Tibial artery (tissue), 4 donors: ENCODE measurements at places on chromosomes 2 and 18.

- no peak for DNase-seq
These were observed 28.2 kb downstream of the TSPYL6 start for GRCh38 chr2:54227798-54228197.

DNA sequence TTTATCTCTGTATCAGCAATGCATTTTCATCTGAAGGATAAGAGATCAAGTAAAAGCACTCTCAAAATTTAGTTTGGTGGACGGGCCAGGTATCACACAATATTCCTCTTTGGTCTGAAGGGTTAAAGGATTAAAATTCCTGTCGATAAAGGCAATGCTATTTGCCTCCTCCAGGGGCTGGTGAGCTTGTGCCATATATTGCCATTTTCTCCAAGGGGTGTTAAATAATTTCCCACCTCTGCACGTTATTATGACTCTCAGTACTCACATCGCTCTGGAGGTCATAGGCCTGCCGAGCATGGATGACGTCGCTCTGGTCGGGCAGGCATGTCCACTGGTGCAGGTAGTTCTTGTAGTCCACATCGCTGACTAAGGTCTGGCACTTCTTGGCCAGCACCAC is 94.2 kb downstream of the NEB start:
- no peak for DNase-seq

DNA sequence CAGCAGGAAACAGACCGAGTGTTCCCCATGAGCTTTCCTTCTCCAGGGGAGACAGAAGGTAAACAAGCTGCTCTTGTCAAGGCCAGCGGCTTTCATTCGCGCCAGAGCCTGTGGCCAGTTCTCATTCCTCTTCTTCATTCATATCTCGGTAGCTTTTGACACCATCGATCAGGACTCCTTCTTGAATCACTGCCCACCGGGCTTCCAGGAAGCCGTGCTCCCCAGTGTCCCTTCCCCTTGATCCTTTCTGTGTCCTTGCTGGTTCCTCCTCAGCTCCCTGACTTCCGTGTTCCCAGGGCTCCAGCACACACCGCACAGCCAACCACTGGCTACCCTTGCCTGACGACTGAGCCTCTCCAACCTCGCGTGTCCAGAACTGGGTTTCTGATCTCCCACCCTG is 14.1 kb downstream of the SLC66A3 start:
- no peak for DNase-seq

GRCh38 chr2:27710640-27711430 is 47.1 kb downstream of the SLC4A1AP start:
- DNase-seq, result no peak

DNA sequence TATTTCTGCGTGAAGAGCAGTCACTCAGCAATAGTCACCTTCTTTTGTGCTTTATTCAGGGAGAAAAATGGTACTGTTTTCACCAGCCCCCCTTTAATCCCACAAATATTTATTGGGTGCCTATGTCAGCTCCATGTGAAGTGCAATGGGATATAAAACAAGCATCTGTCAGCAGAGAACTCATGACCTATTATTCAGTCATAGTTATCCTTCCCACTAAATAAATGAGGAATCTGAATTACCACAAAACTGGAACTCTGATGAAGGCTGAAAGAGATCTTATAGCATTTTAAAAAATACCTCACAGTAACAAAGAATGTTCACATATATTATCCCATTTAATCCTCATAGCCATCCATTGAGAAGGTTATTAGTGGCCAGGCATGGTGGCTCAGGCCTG is 45.8 kb downstream of the DHX57 start:
- DNase-seq, result no peak

GRCh38 chr18:26547646-26548414 is 523 bp downstream of the KCTD1 start:
- peak; percentile 76 for DNase-seq

DNA sequence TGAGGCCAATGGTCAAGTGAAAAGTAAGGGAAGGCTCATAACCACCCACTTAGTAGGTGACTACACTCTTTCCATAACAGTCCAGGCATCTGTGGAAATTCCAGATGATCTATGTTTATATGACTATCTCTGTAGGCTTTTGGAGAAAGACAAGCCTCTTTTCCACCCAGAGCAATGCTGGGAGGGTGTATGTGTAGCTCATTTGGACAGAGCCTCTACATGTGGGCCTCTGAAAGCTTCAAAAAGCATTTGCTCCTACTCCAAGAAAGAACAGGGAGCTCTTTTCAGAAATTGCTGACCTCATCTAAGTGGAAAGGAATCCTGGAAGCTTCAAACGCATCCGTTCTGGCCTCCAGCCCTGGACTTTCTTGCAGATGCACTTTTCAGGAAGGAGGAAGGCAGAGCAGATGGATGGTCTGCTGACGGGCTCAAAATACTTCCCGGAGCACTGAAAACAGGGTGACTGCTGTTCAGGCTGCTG is 308.7 kb downstream of the LRATD1 start:
- no peak for DNase-seq

DNA sequence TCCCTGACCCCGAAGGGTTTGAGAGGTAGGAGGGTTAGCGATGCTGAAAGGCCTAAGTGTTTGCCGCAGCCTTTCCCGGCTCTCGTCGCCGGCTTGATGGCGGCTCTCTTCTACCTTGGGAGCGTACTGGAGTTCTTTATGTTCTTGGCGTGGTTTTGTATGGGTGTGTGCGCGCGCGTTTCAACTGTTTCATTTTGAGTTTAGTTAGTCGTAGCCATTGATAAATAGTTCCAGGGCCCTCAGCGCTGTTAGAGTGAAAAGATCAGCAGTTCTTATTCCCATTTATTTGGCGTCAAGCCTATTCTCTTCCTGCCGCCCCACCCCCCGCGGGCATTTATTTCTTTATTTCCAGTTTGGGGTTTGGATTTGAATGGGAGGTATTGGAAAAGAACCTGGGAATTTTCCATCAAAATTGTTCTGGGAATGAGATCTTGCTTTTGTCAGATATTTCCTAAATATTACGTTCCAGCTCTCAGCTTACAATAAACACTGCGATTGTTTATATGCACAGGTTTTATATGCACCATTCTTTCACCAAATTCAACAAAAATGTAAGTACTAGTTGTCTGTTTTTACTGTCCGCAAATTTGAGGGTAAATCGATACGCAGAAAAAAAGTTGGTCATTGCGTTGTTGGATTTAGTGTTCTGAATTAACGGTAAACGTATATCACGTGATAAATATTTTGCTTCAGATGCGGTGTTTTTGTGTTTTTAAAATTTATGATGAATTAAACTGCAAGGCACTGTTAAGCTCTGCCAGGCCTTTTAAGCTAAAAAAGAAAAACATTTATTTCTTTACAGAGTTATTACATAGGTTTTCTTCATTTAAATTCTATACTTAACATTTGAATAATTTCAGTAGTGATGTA is 954 bp downstream of the CCNT2 start:
- no peak for DNase-seq

DNA sequence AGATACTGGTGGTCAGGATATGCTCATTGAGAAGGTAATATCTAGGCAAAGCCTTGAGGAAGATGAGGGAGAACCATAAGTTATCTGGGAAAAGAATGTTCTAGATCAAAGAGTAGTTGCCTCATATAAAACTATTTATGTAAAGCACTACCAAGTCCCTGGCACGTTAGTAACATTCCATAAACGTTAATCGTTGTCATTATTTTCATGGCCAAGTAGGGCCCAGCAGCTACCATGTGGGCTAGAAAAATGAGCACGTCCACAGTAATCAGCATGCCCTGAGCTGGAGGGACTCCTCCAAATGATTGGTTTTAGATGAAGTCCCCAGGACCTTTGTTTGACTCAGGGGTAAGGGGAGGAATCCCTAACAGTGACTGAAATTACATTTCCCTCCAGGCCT is 32.7 kb upstream of the AFTPH start:
- no peak for DNase-seq

GRCh38 chr2:148646231-148646559 is 1.6 kb downstream of the EPC2 start:
- DNase-seq, result no peak

GRCh38 chr18:26516964-26517363 is 31.4 kb downstream of the KCTD1 start:
- no peak for DNase-seq

DNA sequence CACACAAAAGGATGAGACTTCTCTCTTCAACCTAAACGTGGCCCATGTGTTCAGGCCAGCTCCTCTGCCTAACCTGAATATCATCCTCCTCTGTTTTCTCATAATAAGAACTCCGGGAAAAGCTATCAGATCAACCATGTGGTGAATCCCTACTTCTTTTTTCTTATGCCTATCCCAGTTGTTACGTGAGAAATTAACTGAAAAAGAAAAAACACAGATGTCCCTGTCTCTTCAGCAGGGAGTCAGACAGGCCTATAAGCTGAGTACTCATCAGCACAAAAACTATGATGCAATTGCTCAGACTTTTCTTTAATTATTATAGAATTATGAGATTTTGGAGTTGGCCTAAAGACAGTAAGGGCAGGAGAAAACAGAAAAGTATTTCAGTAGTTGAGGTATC is 613.0 kb upstream of the FSHR start:
- DNase-seq, result no peak

- no peak for DNase-seq
These were observed 151.5 kb downstream of the CPS1 start for GRCh38 chr2:210707900-210708299.

- no peak for DNase-seq
These were observed 912 bp upstream of the FBXO11 start for GRCh38 chr2:47907039-47907781.

DNA sequence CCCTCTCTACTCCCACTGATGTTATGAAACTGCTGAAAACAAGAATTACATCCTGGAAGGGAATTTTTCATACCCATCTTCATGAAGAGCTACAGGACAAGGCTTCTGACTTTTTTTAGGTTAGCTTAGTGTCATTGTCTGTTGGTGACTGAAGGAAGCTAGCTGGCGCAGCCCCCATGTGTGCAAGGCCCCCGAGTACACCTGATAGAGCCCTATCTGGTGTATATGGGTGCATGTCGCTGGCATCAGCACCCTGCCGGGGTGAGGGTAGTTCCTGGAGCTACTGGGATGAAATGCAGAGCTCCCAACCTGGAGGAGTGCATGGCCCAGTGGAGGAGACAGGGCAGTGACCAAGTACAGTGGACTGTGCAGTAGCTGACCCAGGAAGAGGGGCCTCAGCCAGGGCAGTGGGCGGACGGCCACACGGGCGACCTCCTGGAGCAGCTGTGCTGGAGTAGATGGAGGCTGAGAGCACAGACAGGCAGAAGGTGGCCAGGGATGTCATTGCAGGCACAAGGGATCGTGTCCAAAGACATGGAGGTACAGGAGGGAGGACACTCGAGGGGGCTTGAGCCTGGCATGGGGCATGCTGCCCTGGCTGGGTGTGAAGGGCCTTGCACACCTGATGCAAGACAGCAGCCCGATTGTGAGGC is 12.1 kb downstream of the IMPA2 start:
- DNase-seq, result peak; percentile 53

DNA sequence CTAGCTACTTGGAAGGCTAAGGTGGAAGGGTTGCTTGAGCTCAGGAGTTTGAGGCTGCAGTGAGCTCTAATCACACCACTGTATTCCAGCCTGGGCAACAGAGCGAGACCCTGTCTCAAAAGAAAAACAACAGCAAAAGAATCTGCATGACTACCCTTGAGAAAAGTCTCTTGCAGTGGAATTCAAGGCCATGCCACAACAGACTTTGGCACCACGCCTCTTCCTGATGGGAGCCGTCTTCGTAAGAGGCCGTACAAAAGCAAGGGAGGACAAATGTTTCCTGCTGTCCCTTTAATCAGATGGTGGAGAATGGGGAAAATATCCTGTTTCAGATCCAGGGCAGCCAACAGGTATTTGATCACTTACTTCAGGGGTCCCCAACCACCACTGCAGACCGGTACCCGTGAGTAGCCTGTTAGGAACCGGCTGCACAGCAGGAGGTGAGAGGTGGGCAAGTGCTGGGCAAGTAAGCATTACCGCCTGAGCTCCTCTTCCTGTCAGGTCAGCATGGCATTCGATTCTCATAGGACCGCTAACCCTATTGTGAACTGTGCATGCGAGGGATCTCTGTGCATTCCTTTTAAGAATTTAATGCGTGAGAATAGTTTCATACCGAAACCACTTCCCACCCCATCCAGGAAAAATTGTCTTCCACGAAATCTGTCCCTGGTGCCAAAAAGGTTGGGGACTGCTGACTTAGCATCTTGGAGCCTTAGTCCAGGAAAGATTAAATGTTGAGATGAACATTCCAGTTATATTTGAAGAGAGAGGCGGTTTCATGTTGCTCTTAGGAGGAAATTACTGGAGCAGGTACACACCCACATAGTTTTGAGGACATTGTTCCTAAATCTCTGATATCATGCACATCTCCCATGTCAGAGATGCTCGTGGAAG is 94.4 kb upstream of the XPO1 start:
- no peak for DNase-seq

DNA sequence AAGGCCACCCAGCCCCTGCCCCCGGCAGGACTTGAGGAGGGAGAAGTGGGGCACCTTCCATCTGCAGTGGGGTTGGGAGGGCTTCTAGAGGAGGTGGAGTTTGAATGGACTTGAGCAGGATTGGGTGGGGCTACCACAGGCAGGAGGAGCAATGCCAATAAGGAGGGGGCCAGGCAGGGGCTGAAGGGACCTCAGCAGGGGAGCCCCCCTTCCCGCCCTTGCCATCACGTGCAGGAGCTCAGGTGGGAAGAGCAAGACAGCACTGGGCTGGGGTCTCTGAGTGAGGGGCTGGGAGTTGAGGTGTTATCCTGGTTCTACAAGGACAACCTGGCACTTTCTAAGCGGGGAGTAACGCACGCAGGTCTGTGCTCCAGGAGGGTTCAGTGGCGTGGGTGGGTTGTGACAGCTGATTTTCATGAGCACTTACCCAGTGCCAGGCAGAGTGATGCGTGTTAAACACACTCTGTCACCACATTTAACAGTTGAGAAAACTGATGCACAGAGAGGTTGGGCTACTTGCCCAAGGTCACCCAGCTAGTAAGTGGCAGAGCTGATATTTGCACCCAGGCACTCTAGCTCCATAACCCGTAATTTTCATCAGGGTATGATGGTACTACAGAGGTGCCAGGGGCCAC is 4.8 kb downstream of the CHRND start:
- no peak for DNase-seq
